ENCODE measurements at places on chromosomes 5 and 9.

DNA sequence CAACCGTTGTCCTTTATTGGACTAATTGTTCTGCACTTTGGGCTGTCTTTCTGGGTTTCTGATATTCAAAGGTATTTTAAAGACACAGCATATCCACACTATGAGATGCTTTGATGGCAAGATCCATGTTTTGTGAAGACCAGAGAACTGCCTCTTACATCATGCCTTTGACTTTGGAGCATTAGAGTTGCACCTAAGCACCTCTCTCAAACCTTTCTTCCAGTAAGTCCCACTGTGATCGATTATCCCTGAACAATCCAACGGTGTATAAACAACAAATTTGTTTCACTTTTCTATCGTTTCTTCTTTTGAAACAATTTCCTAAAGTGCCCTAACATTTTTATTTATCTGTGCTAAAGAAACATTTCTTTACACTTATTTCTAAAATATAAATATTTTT lies 144.4 kb downstream of the KCTD16 start:
- no peak for DNase-seq

- DNase-seq, result no peak
Measured at GRCh38 chr5:169886033-169886432, 94.3 kb downstream of the INSYN2B start.

DNA sequence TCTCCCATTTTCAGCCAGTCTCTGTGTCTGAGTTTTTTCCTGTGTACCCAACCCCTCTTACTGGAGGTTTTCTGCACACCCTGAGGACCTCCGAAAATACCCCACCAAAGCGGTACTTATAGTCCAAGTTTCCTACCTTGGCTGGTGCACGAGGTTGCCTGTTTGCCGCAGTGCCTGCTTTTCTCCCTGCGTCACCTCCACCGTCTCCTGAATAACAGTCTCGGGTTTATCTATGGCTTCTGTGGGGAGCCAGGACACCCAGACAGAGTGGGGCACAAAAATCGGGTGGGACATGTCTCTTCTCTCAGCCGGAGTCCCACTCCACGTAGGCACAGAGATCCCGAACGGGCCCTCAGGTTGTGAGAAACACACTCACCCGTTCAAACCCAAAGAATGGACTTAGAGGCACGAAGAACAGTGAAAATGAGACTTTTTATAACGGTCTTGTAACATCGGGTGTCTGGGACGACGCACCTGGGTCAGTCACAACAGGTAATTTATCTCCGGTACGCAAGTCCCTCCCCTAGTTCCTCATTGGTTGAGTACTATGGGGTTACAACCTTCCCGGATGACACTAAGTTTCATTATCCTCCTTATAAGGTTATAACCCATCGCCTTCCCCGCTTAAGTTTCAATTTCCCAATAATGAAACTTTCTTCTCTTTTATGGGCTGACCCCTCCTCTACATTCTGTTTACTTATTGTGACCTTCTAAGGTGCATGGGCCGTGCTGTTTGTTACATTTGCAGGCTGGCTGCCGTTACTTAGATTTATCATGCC lies 970.2 kb upstream of the COX7C start:
- DNase-seq, result no peak

DNA sequence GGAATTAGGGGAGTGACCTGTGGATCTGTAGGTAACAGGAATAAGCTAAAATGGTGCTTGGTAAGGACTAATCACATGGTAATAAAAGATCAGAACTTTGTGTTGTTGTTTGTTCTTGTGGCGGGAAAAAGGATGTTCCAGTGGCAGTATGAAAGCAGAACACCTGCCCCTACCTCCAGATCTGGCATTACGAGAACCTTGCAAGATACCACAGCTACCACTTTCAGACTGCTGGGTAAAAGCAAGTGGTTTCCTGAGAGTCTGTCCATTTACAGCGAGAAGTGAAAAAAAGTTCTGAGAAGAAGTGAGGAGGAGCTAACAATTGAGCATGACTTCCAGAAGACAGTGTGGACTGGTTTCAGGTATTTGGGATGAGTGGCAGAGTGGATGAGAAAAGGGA lies 252.5 kb downstream of the TLE4 start:
- DNase-seq, result no peak

GRCh38 chr9:68704814-68705530 lies at the start of gene PIP5K1B:
Gene PIP5K1B, plus strand, starts transcription at chr9:68705240. Its CDS starts 117,375 bp downstream, at chr9:68822615.
- DNase-seq, result peak; percentile 12

DNA sequence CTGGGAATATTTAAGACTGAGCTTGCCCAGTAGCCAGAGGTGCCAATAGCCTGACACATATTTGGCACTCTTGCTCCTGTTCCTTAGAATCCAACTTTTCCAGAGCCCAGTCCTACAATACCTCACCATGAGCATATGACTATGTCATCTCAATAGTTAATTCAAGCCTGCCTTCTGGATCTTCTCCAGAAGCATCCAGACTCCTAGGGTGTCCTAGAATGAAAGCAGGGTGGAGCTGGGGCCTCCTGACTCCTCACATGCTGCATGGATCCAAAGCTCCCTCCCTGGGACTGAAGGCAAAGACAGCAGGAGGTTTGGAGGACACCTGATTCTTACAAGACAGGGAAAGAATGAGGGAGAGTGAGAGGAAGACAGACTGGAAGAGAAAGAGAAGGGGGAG lies 37.9 kb downstream of the SH3TC2 start:
- DNase-seq, result no peak

DNA sequence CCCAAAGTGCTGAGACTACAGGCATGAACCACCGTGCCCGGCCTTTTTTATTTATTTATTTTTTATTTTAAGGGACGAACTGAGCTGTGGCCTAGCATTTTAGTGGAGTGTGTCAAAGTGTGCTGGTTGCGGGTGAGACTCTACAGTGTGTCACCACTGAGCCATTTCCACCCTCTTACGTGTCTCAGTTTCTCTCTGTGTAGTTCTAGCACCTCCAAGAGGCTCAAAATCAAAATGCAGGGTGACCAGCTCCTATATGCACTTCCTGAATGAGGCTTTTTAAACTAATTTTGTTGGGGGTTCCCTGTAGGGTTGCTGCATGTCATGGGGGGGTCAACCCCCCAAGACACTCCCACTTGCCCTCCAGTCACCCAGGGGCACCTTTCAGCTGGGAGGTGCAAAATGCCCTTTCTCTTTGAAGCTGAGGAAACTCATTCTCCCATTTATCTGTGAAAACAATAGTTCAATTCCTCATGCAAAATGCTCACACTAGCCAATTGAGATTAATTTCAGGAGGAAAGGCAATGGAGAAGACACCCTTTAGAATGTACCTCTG lies 69.3 kb downstream of the COL15A1 start:
- peak; percentile 37 for DNase-seq

- DNase-seq, result no peak
Measured at GRCh38 chr5:36882250-36882649, 5.7 kb downstream of the NIPBL start.

DNA sequence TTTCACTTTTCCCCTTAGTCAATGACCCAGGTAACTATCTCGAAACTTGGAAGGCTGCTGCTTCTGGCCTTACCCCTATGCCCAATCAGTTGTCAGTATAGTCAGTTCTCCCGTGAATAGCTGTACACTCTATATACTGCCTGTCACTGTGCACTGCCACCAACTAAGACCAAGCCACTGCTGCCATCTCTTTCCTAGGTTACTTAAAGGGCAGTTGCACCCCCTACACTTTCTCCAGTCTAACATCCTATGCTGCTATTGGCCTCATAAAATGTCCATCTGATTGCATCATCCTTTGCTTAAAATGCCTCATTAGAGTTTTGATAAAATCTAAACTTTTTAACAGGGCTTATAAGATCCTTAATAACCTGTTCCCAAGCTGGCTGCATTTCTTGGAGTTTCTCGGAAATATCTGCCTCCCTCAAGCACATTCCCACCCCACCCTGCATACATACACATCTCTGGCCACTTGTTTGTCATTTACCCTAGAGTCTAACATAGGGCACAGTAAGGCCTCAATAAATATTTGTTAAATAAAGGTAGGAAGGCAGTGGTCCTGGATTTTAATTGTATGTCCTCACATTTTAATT lies 32.8 kb upstream of the TNFAIP8 start:
- no peak for DNase-seq
